WERI-Rb-1 (cell line): ENCODE measurements at places on chromosomes 11 and 22.

- DNase-seq = no peak
Observed at GRCh38 chr11:75429902-75430713, 2.9 kb downstream of the KLHL35 start.

DNA sequence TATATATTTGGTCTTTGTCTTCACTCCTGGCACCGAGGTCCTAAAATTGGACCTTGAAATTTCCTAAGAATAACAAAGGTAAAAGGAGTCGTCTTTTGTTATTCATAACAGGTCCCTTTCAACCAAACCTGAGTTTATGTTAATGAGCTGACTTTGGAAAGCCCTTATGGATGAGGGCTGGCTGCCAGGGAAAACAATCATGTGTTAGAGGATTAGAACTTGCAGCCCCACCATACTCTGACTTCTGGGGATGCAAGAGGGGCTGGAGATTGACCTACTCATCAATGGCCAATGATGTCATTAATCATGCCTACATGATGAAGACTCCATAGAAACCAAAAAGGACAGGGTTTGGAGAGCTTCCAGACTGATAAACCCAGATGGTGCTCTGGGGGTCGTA is 118.9 kb downstream of the MRTFA start:
- DNase-seq = no peak

GRCh38 chr11:120713296-120713695 is 201.7 kb downstream of the GRIK4 start:
- DNase-seq = no peak

DNA sequence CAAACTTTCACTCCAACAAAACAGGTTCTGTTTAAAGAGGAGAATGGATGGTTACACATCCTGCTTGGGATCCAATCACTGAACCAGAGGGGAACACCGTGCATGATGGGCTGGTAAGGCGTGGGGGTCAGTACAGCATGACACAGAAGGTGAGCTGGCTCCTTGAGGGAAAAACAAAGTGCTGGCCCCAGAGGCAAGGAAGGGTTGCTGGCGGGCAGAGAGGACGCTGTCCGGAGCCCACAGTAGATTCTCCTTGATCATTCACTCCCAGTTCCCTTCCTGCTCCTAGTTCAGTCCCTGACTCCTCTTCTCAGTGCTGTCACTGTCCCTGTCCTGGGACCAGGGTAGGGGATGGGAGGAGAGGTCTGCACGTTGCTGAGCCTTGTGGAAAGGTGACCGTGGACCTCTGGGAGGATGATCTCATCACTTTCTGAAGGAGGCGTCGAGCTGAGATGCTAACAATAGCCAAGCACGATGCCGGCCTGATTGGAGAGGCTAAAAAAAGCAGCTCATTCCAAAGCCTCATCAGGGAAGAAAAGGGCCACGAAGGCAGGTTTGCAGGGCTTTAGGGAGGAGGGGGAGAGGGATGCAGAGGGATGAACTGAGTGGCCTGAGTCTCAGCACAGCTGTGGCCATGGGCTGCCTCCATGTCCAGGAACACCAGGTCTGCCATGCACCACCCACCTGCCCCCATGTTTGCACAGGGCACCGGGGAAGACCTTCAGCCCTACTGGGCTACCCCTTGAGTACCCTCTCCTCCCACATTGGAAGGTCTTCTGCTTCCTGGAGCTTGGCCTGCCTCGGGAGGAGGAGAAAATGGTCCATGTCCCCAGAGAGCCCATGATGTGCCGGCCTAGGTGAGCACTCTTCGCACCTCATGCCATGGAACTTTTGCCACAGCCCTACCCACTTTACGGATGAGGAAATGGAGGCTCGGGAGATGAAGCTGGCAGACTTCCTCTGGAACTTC is 72.7 kb upstream of the RTL6 start:
- DNase-seq = no peak

- no peak for DNase-seq
Observed at GRCh38 chr11:104090767-104091166, 54.3 kb downstream of the DDI1 start.

DNA sequence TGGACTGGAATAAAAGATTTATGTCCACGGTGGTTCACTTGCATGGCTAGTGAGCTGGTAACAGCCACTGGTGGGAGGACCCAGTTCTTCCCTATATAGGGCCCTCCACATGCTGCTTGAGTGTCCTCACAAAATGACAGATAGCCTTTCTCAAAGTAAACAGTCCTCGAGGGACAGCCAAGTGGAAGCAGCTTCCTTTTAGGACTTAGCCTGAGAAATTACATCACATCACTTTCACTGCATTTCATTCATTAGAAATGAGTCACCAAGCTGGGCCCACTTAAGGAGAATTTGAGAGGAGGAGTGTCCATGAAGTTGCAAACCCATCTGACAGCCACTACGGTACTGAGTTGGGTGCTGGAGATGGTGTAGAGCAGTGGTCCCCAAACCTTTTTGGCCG is 7.0 kb downstream of the ISX start:
- no peak for DNase-seq

- no peak for DNase-seq
Observed at GRCh38 chr11:4699697-4700435, 2.2 kb upstream of the OR51E2 start.

- DNase-seq = no peak
Observed at GRCh38 chr11:44978274-44978960, 27.7 kb upstream of the TP53I11 start.

DNA sequence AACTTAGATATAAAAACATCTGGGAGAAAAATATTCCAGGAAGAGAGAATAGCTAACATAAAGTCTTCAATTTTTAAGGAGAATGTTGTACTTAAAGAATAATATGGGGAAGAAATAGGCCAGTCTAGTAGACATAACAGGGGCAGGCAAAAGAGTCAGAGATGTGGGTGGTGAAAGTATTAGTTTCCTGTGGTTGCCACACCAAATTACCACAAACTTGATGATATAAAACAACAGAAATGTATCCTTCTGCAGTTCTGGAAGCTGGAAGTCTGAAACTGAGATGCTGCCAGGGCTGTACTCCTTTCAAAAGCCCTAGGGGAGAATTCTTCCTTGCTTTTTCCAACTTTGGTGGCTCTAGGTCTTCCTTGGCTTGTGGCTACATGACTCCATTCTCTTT is 1309.7 kb downstream of the LRRC4C start:
- DNase-seq = no peak

DNA sequence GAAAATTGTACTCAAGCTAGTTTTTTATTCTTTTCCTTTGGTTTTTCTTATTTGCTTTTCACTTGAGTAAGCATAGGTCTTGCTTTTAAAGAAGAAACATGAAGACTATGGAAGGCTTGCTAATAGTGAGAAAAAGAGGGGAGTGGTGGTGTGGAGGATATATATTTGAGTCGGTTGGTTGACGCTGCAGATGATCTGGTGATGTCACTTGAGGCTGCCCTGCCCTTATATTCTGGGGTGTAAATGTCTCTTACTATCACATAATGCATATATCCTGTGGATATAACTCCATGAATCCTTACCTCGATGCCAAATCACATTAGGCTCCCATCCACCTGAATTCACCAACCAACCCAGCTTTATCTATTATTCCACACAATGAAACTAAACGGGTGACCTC is 2.9 kb downstream of the GRIA4 start:
- no peak for DNase-seq

GRCh38 chr22:40855979-40856512 is 393 bp downstream of the ST13 start:
- DNase-seq = no peak

- no peak for DNase-seq
Observed at GRCh38 chr22:31609716-31610115, 52.3 kb downstream of the PISD start.

GRCh38 chr22:35910003-35910769 is 118.4 kb downstream of the RBFOX2 start:
- no peak for DNase-seq
